Activated CD4-positive, alpha-beta T cell treated with anti-CD3 and anti-CD28 coated beads for 36 hours (primary cell): ENCODE measurements at places on chromosomes 2 and 18.
A peak's percentile ranks its signal among the peaks of the same experiment; 100 is the strongest.

- DNase-seq = no peak
Observed at GRCh38 chr2:102547462-102547861, 71.9 kb upstream of the SLC9A2 start.

DNA sequence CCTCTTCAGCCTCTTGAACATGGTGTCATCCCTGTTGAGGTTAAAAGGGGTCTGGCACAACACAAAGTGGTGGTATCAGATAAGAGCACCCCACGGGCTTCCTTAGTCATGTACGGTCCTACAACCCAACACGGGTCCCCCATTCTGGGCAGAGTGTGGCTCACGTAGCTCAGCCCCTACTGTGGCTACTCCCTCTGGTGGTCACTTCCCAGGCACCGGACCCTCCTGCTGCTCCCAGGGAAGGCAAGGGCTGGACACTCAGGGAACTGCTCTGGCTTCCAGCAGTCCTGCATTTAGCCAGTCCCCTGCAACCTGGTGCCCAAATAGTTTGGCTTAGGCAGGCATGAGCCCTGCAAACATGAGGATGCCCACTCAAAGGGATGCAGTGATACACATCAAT lies 58.6 kb downstream of the GALNT14 start:
- no peak for DNase-seq

- no peak for DNase-seq
Observed at GRCh38 chr2:10446631-10447030, 1.5 kb downstream of the ODC1 start.

DNA sequence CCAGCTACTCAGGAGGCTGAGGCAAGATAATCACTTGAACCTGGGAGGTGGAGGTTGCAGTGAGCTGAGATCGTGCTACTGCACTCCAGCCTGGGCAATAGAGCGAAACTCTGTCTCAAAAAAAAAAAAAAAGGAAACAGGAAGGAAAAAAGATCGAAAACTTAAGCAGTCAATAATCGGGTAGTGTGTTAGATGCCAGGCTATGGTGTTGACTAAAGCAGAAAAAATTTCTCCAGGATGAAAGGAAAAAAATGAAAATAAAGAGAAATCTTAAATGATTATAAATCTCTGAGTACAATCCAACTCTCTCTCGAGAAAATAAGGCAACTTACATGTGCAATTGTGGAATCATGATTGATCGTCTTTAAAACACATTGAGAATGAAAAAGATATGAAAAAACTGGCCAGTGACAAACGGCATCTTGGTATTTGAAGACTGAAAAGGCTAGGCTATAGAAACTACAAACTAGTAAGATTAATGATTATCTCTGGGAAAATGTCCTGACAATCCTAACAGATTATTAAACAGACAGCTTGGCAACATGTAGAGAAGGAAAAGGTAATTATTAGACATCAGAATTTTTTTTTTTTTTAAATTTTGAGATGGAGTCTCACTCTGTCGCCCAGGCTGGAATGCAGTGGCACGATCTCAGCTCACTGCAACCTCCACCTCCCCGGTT lies 16.3 kb upstream of the EPHA4 start:
- no peak for DNase-seq

DNA sequence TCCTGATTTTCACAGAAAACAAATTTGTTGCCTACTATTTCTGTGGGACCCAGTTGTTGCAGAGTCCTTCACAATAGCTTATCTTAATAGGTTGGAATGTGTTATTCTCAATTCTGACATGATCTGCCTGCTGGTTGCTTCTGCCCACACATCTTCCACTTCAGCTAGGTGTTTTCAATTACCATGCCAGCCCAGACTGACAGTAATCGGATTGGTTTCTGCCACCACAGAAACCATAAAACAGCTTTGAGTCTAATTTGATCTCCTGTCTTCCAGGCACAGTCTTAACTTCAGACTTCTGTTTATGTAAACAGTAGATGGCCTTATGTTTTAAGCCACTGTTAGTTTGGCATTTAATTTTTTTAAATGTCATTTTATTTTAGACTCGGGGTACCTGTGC lies 248.2 kb upstream of the RBMS1 start:
- DNase-seq = no peak

GRCh38 chr2:159612255-159612901 lies 4.0 kb downstream of the BAZ2B start:
- no peak for DNase-seq

GRCh38 chr2:108825736-108826135 lies 39.2 kb downstream of the CCDC138 start:
- no peak for DNase-seq

DNA sequence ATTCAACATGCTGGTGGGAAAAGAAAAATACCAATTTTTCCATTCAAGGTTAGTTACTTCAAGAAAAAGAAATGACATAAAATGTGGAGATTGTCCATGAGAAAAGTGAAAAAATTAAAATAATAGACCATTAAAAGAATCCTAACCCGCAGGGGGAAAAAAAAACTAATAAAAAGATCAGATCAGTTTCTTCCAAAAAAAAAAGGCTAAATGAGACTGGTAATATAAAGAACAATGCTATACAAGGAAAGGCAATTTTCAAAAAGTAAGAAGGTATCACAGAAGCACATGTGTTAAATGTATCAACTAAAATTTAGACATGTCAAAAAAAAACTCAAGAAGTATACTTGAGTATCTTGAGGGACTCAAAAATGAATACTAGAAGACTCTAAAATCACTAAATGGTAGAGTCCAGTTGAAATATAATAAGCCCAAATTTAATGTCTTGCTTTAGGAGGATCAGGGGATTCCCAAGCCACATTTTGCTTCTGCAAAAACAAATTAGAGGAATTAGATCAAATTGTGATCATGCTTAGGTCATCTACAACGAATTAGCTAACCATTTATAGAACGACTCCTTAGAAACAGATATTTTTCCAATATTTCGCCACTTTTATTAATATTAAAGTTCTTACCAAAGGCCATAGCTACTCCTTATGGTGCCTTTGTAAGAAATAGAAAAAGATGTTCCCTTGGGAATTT lies 35.8 kb upstream of the GLS start:
- DNase-seq = no peak

DNA sequence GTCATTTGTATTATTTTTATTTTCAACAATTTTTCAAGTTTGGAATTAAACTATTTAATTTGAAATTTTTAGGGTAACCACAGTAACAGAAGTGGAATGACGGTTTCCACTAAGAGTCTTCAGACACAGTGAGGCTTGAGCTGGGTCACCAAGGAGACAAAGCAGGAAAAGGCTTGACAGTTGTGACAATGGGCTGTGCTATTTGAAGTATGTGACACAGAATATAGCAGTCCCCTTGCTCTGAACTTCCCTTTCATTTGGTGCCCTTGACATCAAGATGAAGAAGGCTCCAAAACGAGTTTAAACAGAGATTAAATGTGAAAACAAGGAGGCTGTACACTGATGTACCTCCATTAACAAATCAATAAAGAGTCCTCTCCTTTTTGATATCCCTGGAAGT lies 265.4 kb upstream of the DLGAP1 start:
- no peak for DNase-seq

- no peak for DNase-seq
Observed at GRCh38 chr2:152626911-152627339, 90.3 kb downstream of the PRPF40A start.

GRCh38 chr18:79203017-79203605 lies 133.9 kb downstream of the ATP9B start:
- DNase-seq = peak; percentile 62

DNA sequence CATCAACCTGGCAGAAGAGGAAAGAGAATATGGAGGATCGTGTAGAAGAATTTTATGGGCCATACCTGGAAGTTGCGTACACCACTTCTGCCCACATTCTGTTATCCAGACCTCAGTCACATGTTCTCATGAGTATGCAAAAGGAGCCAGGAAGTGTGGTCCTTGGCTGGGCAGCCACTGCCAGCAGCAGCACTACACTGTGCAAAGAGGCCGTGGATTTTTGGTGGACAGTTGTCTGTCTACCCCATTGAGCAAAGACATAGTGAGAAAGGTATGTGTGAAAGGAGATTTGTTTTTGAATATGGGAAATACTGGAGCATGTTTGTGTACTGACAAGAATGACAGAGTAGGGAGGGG lies 68.1 kb downstream of the SDC1 start:
- no peak for DNase-seq

- DNase-seq = peak; percentile 23
Observed at GRCh38 chr2:96305979-96306308, 598 bp upstream of the SNRNP200 start.

- no peak for DNase-seq
Observed at GRCh38 chr2:196365923-196366322, 194.5 kb upstream of the STK17B start.

DNA sequence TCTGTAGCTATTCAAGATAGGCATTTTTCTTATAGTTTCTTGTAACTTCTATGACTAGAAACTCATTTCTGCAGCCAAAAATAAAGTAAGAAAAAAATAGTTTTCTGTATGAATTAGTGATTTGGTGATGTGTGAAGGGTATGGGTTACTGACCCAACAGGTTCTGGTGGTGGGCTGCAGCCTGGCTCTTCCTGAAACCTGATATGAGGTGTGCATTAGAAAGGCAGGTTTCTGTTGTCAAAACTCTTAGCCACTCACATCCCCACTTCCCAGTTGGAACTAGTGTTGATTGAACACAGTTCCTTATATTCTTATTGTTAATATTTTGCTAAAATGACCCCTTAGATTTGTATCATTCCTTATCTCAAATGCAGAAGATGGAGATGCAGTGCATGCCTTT lies 330.8 kb downstream of the THSD7B start:
- no peak for DNase-seq

DNA sequence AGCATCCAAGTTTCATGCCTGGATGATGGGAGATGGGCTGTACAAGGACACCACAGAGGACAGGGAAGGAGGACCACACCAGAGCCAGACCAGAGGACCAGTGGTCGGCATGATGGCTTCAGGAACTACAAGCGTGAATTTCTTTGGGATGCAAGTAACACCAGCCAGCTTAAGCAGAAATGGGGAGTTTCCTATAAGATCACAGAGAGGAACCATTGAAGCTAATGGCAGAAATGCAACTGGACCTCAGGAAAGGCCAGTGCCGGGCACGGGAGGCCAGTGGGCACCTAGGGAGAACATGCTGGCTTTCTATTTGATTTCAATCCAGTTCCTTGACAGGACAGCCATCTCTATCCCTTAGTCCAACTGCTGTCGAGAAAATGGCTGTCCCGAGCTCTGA lies 145.4 kb downstream of the SH3BP4 start:
- no peak for DNase-seq

DNA sequence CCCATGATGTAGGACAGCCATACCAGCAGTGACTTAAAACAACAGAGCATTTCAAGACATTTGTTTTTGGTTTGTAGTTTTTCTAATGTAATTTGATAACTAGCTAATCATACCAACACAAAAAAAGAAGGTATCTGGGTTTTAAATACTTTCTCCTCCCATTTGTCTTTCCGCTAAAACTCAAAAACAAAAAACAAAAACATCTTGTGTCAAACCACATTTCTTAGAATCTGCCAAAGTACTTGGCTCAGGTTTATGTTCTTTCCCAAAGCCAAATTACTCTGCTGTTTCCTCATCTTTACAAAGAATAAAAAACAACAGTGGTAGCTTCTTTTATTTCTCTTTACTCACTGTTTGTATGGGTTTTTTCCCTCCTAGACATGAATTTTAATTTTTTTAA lies 71.5 kb downstream of the GREB1L start:
- no peak for DNase-seq

DNA sequence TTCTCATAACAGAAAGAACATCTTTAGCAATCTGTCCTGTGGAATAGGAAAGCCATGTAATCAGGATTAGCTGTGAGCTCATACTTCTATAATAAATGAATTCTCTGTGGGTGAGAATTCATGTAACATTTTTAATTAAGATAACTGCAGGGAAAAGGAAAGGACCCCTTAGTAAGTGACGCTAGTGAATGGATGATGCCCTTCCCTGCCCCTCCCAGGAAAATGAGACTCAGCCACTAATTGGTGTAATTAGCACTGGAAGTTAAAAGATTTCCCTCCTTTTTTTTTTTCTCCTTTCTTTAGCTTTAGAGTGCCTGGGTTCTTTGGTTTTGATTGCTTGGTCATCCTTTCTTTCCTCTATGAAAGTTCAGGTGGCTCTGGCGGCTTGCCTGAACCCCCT lies 90.3 kb downstream of the VWA3B start:
- DNase-seq = no peak

DNA sequence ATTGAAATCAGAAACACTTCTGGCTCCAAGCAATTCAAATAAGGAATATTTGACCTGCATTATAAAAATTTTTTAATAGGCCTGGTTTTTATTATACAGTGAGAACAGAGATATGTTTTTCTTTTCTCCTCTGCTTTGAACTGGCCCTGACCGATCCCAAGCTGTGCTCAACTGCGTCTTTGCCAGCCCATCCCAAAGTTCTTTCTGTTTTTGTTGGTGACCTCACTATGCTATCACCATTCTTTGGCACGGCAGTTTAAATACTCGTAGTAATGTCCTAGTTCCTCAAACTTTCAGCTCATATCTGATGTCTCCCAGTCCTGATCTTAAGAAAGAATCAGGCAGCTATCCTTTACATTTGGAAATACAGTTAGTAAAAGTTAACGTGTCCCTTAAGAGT lies 42.3 kb upstream of the NETO1 start:
- no peak for DNase-seq

GRCh38 chr2:209933499-209934483 lies 68.6 kb upstream of the RPE start:
- DNase-seq = no peak

GRCh38 chr2:174125090-174125489 lies 123.2 kb downstream of the OLA1 start:
- DNase-seq = no peak

DNA sequence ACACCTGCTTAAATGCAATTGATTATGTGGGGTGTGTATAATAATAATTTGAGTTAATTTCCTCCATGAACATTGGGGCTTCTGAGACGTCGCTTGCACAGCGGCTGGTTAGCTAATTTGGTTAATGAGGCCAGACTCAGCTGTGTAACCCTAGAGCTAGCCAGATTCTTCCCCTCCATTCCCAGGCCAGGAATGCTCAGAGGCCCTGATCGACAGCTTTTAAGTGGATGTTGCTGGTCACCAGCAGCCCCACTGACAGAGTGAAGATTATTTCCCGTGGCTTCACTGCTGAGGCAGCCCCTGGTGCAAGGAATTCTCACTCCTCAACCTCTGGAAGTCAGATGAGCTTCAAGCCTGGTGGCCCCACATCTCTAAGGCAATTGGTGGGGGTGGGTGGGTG lies 12.4 kb upstream of the EPAS1 start:
- DNase-seq = no peak

- peak; percentile 94 for DNase-seq
Observed at GRCh38 chr2:96507957-96508520, 2.9 kb upstream of the NEURL3 start.

GRCh38 chr2:9284521-9285297 lies 78.1 kb downstream of the ASAP2 start:
- DNase-seq = no peak
